Spleen (tissue), 13 donors: ENCODE measurements at places on chromosomes 11 and 22. TPM values are rescaled to one million over a fixed set of nuclear protein-coding genes. Genes with fewer than 3 reads are reported as not detected.
A peak's percentile ranks its signal among the peaks of the same experiment; 100 is the strongest.

GRCh38 chr11:120719348-120719747 lies 207.8 kb downstream of the GRIK4 start:
- no peak for DNase-seq

GRCh38 chr11:118207079-118207478 lies 17.7 kb downstream of the JAML start:
- DNase-seq: no peak

GRCh38 chr11:110470716-110471115 lies 41.0 kb downstream of the FDX1 start:
- DNase-seq: no peak

Gene SLC6A5
- not detected for total RNA-seq

DNA sequence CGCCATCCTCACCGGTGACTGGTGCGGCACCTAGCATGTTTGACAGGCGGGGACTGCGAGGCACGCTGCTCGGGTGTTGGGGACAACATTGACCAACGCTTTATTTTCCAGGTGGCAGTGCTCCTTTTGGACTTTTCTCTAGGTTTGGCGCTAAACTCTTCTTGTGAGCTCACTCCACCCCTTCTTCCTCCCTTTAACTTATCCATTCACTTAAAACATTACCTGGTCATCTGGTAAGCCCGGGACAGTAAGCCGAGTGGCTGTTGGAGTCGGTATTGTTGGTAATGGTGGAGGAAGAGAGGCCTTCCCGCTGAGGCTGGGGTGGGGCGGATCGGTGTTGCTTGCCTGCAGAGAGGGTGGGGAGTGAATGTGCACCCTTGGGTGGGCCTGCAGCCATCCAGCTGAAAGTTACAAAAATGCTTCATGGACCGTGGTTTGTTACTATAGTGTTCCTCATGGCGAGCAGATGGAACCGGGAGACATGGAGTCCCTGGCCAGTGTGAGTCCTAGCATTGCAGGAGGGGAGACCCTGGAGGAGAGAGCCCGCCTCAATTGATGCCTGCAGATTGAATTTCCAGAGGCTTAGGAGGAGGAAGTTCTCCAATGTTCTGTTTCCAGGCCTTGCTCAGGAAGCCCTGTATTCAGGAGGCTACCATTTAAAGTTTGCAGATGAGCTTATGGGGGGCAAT lies 1.1 kb downstream of the NEAT1 start:
- peak; percentile 84 for DNase-seq

DNA sequence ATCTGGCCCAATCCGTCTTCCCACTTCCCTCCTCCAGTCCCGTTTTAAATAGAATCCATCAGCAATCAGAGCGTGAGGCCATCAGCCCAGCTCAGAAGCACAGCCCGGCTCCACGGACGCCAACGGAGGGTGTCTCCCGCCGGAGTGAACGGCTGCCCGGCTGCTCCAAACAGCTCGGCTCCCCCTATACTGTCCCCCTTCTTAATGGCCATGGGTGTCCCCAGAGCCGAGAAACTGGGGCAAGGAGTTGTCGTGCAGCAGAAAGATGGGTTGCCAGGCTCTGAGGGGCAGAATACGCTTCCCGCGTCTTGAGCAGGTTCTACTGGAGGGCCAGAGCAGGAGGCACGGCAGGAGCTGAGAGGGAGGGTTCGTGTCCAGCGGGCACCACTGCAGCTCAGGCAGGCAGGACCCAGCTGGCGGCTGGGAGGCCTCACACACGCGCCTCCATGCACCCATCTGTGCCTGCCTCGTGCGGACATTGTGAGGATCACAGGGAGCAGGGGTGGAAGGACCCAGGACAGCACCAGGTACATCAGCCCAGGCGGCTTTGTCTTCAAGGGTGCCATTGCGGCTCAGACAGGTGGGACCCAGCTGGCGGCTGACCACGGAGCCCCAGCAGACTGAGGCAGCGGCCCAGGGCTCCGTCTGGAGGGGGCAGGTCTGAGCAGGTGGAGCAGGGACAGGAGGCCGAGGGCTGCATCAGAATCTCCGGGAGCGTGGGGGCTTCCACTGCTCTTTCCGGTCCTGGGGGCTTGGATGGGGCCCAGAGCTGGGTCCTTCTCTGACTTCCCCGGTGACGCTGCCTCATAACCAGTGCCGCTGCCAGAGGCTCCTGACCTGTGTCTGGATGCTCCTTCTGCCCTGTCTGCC lies 882.7 kb downstream of the BRD1 start:
- peak; percentile 49 for DNase-seq

- DNase-seq: no peak
Measured at GRCh38 chr11:12272821-12273617, 104.4 kb upstream of the PARVA start.

GRCh38 chr11:61021661-61022212 lies 50.3 kb downstream of the CD6 start:
- DNase-seq: peak; percentile 92

GRCh38 chr22:29348956-29349355 lies 33.5 kb upstream of the RASL10A start:
- no peak for DNase-seq

DNA sequence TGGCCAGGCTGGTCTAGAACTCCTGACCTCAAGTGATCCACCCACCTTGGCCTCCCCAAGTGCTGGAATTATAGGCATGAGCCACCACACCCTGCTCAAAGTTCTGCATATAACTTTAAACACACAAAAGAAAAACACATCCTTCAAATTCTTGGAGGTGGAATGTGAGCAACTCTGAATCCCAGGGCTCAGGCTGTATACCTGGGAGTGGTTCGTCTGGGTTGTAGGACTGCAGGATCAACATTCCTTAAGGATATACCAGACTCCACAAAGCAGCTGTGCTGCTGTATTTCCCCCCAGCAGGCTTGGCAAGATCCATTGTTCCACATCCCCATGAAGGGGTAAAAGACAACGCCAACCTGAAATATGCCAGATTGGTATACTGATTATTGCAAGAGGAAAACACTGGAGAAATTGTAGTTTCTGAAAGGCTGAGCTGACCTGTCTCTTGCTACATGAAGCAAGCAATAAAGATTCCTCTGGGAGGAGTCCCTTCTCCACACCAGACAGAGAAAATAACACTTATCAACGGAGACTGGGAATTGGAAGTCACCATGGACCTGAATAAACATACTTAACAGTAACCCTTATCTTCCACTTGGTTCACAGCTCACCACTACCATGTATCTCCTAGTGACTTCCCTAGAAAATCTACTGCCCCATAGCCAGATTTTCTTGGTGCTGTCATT lies 12.2 kb upstream of the RPS3 start:
- DNase-seq: no peak

DNA sequence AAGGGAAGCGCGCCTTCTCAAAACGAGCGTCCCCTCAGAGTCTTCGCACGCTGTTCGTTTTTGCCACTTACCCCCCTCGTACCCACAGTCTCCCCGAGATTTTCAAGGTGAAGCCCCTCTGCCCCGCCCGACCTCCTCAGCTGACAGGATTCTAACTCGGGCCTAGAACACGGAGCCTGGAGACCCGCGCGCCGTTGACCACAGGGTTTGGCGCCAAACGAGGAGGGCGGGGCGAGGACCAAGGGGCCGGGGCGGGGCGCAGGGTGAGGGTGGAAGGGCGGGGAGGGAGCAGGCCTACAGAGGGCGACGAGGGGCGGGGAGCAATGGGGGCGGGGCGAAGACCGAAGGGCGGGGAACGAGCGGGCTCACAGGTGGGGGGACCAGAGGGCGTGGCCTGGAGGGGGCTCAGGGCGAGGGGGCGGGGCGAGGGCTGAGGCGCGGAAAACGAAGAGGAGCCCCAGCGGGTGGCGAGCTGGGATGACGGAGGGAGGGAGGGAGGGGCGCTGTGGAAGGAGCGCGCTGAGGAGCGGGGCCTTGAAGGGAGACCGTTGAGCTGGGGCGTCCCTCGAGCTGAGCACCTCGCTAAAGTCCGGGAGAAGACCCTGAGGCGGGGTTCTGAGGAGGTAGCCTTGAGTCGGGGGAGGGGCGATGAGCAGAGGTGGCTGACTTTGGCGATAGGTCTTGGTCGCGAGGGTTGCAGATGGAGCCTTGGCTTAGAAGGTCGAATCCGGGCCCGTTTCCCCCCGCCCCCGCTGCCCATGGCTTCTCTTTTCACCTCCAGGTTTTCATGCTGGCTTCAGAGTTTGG lies at the start of gene DMC1:
Gene DMC1, minus strand, starts transcription at position 212 of the 807 bp plus-strand sequence. CDS start 1,927 bp downstream, outside the sequence.
- DNase-seq: peak; percentile 97

GRCh38 chr11:68038718-68039525 lies at the start of gene TCIRG1:
TCIRG1 (plus strand) TSS chr11:68039025; CDS start chr11:68041272, 2,247 bp downstream.
- DNase-seq: peak; percentile 94

Gene TUB
- total RNA-seq: 1.4 TPM

DNA sequence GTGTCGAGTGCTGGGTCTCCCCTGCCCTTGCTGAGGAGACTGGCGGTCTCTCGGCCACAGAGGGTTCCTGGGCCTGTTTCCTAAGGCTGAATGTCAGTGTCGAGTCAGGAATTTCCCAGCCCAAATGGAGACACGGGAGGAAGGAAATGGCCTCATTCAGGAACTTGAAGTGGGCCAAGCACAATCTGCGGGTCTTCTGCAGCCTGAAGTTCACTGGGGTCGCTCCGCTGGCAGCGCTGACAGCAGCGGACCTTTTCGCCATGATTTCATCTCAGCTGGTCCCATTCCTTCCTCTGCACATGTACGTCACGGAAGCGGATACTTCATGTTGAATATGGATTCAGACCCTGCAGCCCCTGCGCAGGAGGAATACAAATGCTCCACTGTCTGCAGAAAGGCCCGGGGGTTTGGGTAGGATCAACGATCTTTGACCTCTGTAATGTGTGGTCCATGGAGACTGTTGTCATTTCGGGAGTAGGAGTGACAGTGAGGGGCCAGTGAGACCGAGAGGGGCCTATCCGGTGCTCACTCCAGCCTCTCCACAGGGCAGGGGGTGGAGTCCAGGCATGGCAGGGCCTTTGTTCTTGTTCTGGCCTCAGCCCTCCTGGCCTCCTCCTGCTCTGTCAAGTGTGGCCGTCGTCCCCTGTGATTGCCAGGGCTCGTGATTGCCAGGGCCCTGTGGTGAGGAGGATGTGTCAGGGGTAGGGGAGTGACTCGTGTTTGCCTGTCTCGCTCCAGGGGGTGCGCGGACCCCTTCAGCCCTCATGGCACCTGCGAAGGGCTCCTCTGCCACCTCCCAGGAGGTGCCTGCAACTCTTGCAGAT lies 402.3 kb downstream of the TBC1D22A start:
- DNase-seq: peak; percentile 58

Gene MOGAT2
- not detected for total RNA-seq

DNA sequence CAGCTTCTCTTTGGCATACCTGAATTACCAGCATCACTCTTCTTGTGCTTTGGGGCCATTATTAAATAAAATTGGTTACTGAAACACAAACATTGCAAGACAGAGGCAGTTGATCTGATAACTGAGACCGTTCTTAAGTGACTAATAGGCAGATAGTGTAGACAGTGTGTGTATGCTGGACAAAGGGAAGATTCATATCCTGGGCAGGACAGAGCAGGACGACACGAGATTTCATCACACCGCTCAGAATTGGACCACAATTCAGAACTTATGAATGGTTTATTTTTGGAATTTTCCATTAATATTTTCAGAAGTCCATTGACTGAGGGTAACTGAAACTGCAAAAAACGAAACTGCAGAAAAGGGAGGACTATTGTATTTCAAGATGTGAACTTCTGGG lies 68.6 kb downstream of the LDLRAD3 start:
- DNase-seq: no peak

DNA sequence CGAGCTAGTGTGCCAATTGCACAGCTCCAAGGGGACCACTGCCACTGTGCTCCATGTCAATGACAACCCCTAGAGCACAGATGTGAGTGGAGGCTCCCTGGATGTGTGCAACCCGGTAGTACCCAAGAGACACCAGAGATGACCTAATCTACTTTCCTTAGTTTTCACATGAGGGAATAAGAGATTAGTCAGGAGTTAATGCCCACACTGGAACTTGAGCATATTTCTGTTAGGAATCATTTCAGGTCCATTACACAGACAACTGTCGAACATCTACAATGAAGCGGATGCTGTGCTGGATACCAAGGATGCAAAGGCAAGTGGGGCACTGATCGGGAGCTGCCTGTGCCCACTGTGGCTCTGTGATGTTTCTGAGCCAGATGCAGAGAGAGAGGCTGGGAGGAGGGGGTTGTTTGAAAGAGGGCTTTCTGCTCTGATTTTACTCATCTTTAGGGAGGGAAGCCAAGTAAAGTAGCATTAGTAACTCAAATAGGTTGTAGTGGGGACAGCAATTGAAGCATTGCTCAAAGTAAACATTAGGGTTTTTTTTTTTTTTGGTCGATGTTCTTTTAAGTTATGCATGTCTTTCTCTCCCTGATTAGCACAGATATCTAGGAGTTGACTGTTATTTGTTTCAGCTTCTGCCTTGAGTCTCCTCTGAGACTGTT lies 82.5 kb upstream of the SORL1-AS1 start:
- DNase-seq: no peak

DNA sequence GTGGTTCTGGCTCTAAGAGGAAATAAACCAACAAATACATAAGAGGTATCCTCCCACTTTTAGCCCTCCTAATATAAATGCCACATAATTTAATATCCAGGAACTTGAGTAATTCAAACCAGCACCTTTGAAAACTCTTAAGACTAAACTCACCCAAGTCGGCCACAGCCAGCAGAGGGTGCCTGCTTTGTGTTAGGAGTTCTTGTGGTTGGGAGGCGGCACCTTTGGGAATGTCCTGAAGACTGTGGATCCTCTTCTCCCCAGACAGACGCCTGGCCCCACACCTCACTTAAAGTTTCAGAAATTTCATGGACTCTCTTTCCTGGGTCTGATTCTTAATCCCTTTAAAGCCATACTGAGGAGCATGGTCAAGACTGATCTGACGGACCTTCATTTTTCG lies 169.0 kb downstream of the TBC1D22A start:
- no peak for DNase-seq

Gene CCDC34
- 3.0 TPM for total RNA-seq

Gene CHRNA10
- 2.9 TPM for total RNA-seq

Gene OR52I1
- total RNA-seq: not detected

GRCh38 chr11:12161137-12161536 lies 50.7 kb downstream of the MICAL2 start:
- peak; percentile 25 for DNase-seq

DNA sequence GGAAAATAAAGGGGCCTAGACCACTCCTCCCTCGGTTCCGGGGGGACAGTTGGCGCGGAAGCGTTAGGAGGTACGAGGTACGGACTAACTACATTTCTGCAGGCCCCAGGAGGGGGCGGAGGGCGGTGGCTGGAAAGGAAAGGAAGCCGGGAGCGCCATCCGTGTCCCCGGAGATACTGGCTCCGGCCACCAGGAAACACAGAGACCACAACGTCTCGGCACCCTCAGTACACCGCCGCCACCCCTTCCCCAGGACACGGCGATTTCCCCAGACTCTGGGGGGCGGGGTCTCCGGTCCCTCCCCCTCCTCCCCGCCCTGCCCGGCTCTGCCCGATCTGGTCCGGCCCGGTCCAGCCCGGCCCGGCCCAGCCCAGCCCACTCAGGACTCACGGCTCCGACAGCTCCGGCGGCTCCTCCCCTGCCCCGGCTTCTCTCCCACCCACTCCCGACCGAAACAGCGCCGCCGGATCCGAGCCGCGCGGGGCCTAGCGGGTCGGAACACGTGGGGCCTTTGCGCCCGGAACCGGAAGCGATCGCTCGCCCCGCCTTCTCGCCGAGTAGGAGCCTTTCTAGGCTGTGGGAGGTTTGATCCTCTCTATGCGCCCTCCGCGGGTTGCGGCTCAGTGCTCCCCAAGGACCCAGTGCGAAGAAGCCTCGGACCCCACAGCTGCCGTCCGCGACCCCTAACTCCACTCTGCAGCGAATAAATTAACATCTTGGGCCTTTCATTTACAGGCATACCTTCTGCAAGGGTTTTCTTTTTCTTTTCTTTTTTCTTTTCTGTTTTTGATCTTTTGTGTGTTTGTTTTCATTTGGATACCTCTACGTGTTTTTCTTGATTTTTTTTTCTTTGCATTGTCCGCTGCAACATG lies at the start of gene ZNF202:
Gene ZNF202, minus strand, starts transcription at position 502 of the 872 bp plus-strand sequence. CDS start 10,772 bp downstream, outside the sequence.
- peak; percentile 98 for DNase-seq

- no peak for DNase-seq
Measured at GRCh38 chr11:35518766-35519165, 6.7 kb downstream of the PAMR1 start.

Gene GRAP2
- total RNA-seq: 24.3 TPM
